ENCODE measurements at places on chromosomes 13 and 19.

- DNase-seq: no peak
These were observed 380.1 kb downstream of the FGF14 start for GRCh38 chr13:102021777-102022176.

- no peak for DNase-seq
These were observed 120.2 kb downstream of the UBL3 start for GRCh38 chr13:29730253-29730652.

- no peak for DNase-seq
These were observed 111.0 kb downstream of the HSPH1 start for GRCh38 chr13:31050486-31051400.

DNA sequence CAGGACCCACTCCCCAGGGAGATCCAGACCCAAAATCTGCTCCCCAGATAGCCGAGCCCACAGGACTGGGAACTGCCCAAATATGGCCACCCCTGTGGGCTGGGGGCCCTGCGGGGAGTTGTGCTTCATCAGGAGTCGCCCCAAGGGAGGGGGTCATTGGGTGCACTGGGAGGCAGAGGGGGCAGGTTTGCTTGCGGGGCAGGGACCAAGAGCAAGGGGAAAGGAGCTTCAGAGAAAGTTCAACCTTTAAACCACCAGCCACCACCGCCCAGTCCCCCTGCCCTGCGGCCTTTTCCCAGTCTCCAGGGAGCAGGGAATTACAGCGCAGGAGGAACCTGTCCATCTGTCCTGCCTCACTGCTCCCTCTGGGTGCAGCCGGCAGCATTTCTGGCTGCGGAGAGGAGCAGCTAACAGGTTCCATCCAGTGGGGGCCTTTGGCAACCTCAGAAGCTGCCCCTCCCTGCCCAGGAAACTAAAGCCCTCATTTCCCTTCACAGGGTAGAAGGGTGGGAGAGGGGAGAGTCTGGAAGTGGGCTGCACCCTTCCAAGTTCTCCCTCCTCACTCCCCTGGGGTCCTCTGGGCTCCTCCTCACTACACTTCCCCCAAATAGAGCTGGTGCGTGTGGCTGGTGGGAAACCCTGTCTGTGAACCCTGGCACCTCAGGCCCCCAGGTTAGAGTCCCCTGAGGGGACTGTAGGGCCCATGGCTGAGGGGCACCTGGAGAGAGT is 13.8 kb upstream of the ASF1B start:
- no peak for DNase-seq

DNA sequence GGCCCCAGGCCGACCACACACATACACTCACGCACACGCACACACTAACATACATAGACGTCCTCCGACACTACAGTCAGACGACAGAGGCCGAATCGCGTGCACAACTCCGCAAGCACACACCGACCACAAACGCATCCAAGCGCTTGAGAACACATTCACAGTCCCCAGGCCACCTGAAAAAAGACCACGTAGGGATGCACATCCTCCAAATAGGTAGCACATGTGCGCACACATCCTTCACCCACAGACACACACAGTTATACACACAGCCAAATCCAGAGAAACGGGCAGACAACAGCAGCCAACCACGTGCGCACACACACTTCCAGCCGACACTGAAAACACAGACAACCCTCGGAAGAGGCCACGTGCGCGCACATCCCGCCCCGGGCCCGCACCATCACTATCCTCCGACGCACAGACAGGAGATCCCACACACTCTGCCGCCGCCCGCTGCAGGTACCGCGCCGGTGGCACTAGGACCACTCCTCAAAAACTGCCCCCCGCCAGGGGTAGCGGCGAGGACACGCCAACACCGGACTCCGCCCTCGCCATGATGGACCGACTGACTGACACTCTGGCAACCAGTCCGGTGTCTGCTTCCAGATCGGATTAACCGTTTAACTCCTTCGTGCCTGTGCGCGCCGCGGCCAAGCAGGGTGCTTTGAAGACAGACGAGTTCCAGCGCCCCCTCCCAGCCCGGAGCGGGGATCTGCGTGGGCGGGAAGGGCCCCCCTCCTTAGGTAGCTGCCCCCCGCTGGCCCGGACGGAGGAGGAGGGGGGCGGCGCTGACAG is 493 bp upstream of the PDE4A start:
- no peak for DNase-seq

DNA sequence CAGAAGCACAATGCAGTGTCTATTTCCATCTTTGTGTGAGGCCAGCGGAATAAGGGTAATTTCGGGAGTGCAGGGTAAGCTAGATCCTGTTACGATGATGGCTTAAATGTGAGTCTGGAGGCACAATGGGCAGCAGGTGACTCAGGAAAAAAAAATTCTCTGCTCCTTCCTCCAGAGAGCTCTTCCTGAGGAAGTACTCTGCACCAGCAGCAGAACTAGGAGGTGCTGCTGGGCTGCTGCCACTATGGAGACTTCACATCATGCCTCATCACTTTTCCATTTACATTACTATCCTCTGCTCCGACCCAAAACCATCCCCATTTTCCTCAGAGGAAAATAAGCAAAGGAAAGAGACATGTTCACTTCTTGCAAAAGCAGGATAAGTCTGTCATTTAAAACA is 282.0 kb downstream of the DNAJC15 start:
- no peak for DNase-seq

DNA sequence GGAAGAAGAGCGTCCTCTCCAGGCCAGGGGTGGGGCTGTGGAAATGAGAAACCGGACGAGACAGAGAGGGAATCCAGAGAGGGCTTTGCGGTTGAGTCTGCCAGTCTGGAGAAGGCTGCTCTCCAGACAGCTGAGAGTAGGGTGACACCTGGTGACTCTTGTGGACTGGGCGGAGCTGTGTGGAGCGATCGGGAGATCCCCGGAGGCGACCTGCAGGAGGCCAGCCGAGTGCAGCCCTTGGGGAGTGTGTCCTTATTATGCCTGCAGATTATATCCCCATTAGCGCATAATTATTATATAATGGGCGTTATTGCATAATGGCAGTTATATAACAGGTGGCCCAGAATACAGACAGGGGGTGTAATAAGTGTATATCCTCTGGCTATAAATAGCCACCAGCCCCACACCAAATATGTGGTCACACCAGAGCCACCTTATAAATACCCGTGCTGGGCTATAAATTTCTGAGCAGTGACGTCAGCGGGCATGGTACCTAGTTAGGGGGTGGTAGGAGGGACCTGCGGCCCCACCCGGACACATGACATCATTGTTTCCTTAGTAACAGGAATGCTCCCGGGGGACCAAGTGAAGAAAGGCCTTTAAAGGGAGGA is 41.2 kb downstream of the NFIX start:
- no peak for DNase-seq
